Brain pericyte (primary cell): ENCODE measurements at places on chromosomes 5 and 9.

GRCh38 chr5:110506378-110506777, 220.1 kb downstream of the TMEM232 start:
- no peak for DNase-seq

DNA sequence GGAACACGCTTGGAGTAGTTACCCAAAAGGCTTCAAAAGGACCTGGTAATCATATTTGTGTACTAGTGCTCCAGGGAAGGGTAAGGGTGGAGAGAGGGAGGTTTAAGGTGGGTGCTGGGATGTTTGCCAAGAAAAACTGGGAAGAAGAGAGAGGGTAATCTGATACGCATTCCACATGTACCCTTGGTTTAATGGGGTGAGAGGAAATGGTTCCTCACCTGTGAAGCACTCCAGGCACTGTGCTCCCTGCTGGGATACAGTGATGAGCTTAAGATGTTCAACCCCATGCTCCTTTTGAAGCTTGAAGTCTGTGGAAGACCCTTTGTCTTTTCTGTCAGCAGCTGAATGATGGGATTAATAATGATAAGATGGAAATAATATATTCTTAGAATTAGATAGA, 98.4 kb downstream of the COX7C start:
- DNase-seq = no peak

DNA sequence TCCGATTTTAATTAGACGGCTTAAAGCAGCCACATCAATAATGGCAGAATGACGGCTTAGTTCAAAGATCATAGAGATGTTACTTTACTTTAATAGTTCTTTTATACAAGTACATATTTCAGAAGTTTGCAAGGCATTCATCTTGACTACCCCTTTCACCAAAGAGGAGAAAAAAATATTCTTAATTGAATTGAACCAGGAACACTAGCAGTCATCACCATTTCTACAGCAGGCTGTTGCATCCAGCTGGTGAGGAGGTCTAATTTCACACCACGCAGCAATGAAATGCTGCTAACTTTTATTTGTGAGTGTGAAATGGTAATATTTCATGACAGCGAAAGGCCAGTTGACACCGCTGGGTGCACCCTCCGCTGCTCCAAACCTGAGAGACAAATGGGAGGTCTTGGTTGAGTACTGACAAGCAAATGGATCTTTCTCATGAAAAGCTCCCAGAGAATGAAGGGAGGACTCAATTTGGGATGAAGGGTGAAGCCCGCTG, 322.2 kb downstream of the GLIS3 start:
- DNase-seq = no peak

DNA sequence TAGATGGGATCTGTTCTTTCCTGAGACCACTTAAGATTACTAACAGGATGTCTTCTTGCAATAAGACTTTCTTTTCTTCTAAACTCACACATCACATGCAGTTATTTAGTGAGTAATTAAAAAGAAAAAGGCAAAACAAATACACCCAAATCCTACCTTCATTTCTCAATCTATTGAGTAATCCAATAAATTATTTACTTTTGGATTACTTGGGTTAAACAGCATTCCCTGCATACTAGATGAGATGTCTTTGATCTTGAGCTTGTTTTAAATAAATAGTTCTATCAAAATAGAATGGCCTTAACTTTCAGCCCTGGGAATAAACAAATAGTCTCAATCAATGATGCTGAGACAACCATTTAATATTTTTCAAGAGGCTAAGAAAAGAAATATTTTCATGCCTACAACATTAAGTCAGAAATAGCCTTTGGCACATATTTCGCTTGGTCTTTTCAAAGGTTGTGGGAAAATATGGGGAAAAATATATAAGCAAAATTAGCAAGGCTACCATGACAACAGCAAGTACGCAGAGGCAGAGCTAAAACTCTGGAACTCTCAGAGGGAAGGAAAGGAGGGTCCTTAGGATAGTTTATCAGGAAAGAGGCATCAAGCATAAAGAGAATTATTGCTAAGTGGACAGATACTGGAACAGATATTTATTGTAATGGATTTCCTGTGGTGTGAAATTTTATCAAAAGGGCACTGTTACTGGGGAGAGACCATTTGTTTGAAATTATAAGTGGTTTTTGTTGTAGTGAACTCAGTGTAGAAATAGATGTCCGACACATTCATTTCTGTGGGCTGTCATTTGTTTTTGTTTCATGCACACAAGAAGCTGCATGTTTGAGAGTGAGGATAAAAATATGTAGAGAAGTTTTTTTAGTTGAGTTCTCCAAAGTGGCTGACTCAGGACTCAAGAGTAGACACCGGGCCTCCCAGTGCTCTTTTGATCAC, 70.2 kb upstream of the CDH6 start:
- DNase-seq = no peak

DNA sequence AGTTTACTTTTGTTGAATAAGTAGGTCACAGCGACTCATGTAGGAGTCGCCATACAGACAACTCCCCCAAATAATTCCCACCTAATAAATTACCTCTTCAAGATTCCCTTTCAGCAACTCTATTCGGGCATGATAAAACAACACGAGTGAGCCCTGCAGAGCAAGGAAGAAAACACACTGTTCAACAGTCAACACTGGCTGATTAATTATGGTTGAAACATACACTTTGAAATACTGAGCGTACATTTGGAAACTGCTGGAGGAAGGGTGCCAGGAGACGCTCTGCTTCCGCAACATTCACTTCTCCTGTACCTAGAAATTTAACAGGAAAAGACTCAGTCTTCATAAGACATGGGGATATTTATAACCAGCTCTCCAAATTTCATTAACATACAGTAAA, 117.5 kb downstream of the TTC39B start:
- DNase-seq = no peak
